Psoas muscle (tissue), 8 donors: ENCODE measurements at places on chromosomes 2 and 18.

GRCh38 chr2:158457826-158458616 is 1.3 kb downstream of the PKP4 start:
- H3K27me3 ChIP-seq = no peaks in the 10 kb centered on the region
- DNase-seq = no peak
- H3K36me3 ChIP-seq = no peaks in the 10 kb centered on the region
- H3K4me3 ChIP-seq = peak overlapping the region; percentile 85

- no peak overlapping the region for H3K27ac ChIP-seq
- H3K27me3 ChIP-seq = no peaks in the 10 kb centered on the region
- H3K4me1 ChIP-seq = no peaks in the 10 kb centered on the region
- no peaks in the 10 kb centered on the region for H3K36me3 ChIP-seq
- no peak overlapping the region for H3K4me3 ChIP-seq
Observed at GRCh38 chr18:23274638-23275482, 139.6 kb downstream of the CABLES1 start.

DNA sequence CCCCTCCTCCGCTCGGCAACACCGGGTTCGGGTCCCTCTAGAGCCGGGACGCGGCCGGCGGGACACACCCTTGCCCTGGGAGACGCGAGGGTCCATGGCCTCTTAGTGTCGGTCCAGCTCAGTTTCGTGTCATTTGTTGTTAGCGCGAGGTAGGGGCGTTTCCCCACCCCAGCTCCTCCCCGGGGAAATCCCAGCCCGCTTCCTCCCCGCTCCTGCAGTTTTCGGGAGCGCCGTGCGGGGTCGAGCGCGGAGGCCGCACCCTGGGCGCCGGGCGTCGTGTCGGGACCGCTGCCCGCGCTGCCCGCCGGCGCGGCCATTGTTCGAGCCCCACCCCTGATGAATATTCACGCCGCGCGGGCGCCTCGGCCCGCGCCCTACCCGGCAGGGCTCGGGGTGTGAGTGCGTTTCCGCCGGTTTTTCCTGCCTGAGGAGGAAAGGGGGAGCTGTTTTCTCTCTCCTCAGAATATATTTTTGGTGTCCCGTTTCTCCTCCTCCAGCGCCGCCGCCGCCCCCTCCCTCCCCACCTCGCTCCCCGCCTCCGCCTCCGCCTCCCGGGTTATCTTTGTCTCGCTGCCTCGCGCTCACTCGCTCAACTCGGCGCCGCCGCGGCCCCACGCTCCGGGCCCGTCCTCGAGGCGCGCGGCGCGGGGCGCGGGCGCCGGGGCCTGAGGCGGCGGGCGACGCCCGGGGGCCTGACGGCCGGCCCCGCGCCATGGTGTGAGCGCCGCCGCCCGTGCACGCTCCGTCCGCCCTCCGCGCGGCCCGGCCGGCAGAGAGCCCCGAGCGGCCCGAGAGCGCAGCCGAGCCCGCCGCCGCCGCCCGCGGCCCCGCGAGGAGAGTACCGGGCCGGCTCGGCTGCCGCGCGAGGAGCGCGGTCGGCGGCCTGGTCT is at the start of gene MAP4K4:
TSS of gene MAP4K4 (plus strand) at position 584 of the 890 bp plus-strand sequence. CDS start 374 bp downstream, outside the sequence.
- peak within 1 kb of the TSS; percentile 82 for H3K4me3 ChIP-seq
- peak; percentile 91 for DNase-seq
- H3K27ac ChIP-seq = peak within 1 kb of the TSS; percentile 90
- no peaks in the 10 kb centered on the region for H3K36me3 ChIP-seq

DNA sequence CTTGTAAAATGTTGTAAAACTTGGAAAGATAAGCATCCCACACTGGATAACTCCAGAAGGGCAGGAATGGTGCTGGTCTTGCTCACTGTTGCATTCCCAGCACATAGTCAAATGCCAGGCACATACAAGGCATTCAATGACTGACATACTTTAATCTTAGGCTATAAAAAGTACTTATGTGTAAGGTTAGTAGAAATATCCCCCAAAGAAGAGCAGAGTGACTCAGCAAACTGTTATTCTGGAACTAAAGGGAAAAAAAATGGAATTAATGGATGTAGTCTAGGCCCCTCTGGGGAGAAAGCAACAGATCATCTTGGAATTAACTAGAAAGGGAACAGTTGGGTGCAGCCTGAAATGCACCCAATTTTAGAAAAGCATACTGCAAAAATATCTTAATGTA is 9.0 kb downstream of the ZBTB14 start:
- no peak for DNase-seq
- H3K27ac ChIP-seq = no peak overlapping the region
- peaks cover 8% of the 10 kb centered on the region for H3K4me1 ChIP-seq
- H3K27me3 ChIP-seq = no peaks in the 10 kb centered on the region
- no peak overlapping the region for H3K4me3 ChIP-seq

DNA sequence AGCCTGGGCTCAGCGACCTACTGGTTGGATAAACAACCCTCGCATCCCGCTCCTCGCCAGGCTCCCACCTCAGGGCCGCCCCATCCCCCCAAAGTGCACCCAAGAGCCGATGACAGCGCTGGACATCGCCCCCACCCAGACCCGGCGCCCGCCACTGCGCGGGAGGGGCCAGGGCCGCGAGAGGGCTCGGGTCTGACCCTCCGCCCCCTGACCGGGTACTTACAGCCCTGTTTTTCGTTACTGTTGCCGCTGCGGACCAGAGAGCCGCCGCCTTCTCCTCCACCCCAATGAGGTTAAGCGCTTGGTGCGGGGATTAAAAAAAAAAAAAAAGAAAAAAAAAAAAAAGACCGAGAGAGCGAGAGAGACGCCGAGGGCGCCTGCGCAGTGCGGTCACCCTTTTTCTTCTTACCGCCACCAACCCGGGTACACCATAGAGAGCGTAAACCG is at the start of gene CLASP1:
TSS of gene CLASP1 (minus strand) at position 314 of the 447 bp plus-strand sequence. CDS start 43,567 bp downstream, outside the sequence.
- H3K27me3 ChIP-seq = no peaks in the 10 kb centered on the region
- H3K27ac ChIP-seq = peak within 1 kb of the TSS; percentile 96
- peak; percentile 82 for DNase-seq
- peaks cover 54% of the 10 kb centered on the region for H3K4me1 ChIP-seq
- H3K36me3 ChIP-seq = no peaks in the 10 kb centered on the region

DNA sequence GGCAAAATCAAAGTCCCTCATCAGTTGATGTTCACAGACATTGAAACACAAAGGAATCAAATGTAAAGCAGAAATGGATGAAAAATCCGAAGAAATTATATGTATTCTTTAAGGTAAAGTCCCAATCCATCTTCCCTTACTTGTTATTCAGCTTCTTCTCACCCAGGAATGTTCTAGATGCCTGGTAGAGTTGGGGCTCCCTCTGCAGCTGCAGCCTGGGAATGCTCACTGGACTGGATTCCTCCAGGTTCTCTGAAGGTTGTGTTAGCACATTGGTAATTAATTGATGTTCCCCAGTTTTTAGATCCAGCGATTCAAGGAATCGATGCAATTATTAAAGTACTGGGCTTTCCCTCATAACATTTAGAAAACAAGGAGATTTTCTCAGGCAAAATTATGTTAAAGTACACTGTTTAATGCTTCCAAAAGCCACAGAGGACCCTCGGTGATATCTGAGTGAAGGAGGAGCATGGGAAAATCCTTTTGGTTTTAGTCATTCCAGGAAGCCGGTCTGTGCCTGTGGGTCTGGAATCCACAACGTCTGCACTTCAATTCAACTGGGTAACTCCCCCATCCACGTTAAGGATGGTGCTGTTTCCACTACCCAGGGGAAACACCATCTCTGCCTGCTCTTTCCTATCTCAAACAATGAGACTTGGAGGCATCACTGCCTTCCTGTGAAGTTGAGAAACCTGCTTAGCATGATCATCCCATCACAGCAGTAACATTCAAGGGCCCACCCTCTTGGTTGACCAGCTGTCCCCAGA is 22.0 kb downstream of the NTSR2 start:
- H3K27ac ChIP-seq = no peak overlapping the region
- no peaks in the 10 kb centered on the region for H3K36me3 ChIP-seq
- no peak overlapping the region for H3K4me3 ChIP-seq
- H3K4me1 ChIP-seq = no peaks in the 10 kb centered on the region
- no peaks in the 10 kb centered on the region for H3K27me3 ChIP-seq

GRCh38 chr2:1766425-1766824 is 22.1 kb upstream of the PXDN start:
- no peak for DNase-seq
- H3K4me1 ChIP-seq = no peaks in the 10 kb centered on the region
- no peak overlapping the region for H3K27ac ChIP-seq
- H3K27me3 ChIP-seq = no peaks in the 10 kb centered on the region

GRCh38 chr2:209872675-209873074 is 101.0 kb downstream of the UNC80 start:
- H3K4me3 ChIP-seq = no peak overlapping the region
- H3K4me1 ChIP-seq = no peaks in the 10 kb centered on the region
- H3K27ac ChIP-seq = no peak overlapping the region
- H3K36me3 ChIP-seq = no peaks in the 10 kb centered on the region
- peak; percentile 44 for DNase-seq
- H3K27me3 ChIP-seq = no peaks in the 10 kb centered on the region

DNA sequence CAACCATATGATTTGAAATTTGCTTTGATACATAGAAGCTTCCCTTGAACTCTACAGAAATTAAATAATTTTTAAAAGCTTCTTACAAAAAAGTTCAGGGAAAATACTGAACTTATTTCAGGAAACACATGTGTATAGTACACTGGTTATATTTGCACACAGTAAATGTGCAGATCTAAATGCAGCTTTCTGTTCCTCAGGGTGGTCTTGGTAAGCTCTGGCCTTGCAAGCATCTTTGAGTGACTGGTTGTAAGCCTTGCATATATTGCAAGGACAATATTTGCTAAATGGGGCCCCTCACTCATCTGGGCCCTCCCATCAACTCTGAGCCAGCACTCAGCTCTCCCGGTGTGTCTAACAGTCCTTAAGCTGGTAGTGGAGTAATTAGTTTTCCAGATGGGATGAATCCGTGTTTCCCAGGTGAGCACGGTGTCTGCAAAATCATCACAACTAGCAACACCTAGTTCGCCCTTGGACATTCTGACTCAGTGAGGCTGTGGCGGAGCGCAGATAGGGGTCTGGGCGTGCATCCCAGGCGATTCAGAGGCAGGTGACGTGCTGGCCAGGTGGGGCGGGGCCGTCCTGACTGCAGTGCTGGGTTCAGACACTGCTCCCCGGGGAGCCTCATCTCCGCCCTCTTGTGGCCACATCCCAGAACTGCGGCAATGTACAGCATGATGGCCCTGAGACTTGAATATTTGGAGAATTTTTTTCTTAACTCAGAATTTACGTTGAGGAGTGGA is 149.6 kb downstream of the MBP start:
- H3K36me3 ChIP-seq = no peaks in the 10 kb centered on the region
- no peak overlapping the region for H3K27ac ChIP-seq
- peak; percentile 79 for DNase-seq
- H3K27me3 ChIP-seq = no peaks in the 10 kb centered on the region
- peaks cover 2% of the 10 kb centered on the region for H3K4me1 ChIP-seq

DNA sequence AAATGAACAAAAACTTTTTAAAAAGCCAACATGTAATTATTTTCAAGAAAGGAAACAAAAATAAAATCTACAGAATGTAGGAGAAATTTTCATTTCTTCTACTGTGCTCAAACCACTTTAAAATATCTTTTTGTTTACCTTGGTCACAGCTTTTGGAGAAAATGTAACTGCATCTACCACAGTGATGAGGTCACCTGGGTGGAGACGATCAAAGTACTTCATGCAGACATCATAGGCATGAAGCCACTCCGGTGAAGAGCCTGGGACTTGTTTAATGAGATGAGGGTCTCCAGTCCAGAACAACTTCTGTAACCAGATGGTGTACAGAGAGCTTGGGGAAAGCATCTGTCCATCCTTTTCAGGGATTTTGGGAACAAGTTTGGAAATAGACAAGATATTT is 285.8 kb downstream of the NBAS start:
- H3K4me3 ChIP-seq = no peak overlapping the region
- no peak overlapping the region for H3K27ac ChIP-seq
- peaks cover 3% of the 10 kb centered on the region for H3K36me3 ChIP-seq
- DNase-seq = no peak

- no peak overlapping the region for H3K27ac ChIP-seq
- H3K27me3 ChIP-seq = no peaks in the 10 kb centered on the region
- H3K4me3 ChIP-seq = no peak overlapping the region
Observed at GRCh38 chr2:198615972-198616371, 811.6 kb downstream of the PLCL1 start.

DNA sequence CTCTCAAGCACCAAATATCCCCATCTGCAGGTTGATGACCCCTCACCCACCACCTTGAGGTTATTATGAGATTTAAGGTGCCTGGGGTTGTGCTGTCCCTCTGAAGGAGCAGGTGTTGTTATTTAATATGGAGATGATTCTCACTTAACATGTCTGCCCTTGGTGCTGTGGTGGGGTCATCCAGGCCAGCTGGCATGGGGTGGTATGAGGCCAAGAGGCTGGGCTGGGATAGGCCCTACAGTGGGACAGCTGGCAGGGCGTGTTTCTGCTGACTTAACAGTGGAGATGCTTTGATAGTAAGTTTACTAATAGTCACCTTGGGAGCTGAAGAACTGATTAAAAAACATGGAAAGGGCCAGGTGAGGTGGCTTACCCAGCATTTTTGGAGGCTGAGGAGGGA is 22.4 kb downstream of the SERPINB12 start:
- no peak for DNase-seq
- H3K27ac ChIP-seq = no peak overlapping the region
- no peaks in the 10 kb centered on the region for H3K27me3 ChIP-seq

GRCh38 chr2:163734881-163735684 is 725 bp downstream of the FIGN start:
- no peaks in the 10 kb centered on the region for H3K27me3 ChIP-seq
- peak overlapping the region; percentile 96 for H3K27ac ChIP-seq
- peaks cover 3% of the 10 kb centered on the region for H3K4me1 ChIP-seq
- H3K36me3 ChIP-seq = no peaks in the 10 kb centered on the region
- no peak for DNase-seq

DNA sequence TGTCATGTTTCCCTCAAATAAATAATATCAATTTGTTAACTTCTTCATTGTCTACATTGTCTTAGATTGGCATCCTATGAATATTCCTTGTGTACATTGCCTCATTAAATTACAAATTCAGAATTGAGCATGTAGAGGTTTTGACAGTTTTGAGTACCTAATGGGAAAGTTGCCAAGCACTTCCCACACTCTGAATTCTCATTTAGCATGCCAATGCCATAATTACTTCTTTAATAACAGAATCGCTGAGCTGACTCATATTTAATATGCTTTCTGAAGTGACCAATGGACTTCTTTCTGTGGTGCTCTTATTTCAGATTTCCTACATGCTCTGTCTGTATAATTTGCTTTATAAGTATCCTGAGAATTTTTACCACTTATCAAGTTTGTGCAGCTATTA is 114.4 kb upstream of the NOL4 start:
- H3K4me1 ChIP-seq = no peaks in the 10 kb centered on the region
- H3K36me3 ChIP-seq = no peaks in the 10 kb centered on the region
- no peak overlapping the region for H3K4me3 ChIP-seq
- DNase-seq = no peak
